ENCODE measurements at places on chromosomes 1 and 21.

GRCh38 chr1:98305362-98305761 lies 356.2 kb upstream of the SNX7 start:
- no peak overlapping the region for H3K27ac ChIP-seq
- DNase-seq = no peak
- no peak overlapping the region for H3K4me3 ChIP-seq
- no peaks in the 10 kb centered on the region for H3K4me1 ChIP-seq
- H3K36me3 ChIP-seq = no peaks in the 10 kb centered on the region

DNA sequence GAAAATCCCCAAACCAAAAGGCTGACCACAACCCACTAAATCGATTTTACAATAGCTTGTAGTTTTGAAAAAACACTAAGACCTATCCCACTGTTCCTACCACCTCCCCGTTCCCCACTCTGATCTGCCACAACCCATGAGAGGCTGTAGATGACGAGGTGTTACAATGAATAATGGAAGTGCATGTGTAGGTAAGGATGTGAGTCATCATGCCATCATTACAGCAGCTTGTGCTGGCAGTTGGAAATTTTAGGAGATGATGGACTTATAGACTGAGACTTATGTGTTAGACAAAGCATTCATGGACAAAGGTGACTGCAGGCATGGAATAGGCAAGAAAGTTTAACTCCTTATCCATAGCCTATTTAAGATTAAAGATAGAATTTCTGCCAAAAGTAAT lies 184.7 kb upstream of the CACYBP start:
- H3K27me3 ChIP-seq = no peaks in the 10 kb centered on the region
- H3K27ac ChIP-seq = peak overlapping the region; percentile 88
- peaks cover 42% of the 10 kb centered on the region for H3K36me3 ChIP-seq
- no peak for DNase-seq
- H3K4me1 ChIP-seq = peaks cover 23% of the 10 kb centered on the region

- no peaks in the 10 kb centered on the region for H3K4me1 ChIP-seq
- H3K36me3 ChIP-seq = no peaks in the 10 kb centered on the region
- no peak for DNase-seq
- peaks cover 7% of the 10 kb centered on the region for H3K27me3 ChIP-seq
- H3K27ac ChIP-seq = no peak overlapping the region
Measured at GRCh38 chr1:55869065-55869464, 653.9 kb upstream of the USP24 start.

DNA sequence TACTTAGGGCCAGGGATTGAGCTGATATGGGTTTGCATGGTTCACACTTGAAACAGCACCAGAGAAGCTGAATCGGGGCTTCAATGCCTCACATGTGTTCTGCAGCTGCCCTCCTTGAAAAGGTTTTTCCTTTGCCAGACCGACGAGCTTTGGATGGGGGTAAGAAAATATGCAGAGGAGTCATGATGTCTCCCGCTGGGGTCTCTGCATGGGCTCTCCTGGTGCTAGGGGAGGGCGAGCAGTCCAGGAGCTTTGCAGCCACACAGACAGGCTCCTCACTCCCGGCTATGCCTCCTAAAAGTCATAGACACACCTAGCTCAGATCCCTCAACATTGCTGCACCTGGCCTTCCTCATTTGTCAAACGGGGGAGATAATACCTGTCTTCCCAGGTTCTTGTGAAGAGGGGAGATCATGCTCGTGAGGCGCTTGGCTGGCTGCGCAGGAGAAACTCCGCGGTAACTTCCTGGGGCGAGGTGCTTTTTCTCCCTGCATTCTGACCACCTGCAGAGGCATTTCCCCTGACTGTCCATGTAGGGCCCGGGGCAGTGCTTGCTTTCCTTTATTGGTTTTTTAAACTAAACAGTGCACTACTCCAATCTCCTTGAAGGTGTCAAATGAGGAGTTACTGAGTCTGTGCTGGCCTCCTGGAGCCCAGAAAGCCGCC lies 112.4 kb downstream of the PLXNA2 start:
- H3K4me1 ChIP-seq = peaks cover 8% of the 10 kb centered on the region
- H3K27me3 ChIP-seq = peaks cover 12% of the 10 kb centered on the region
- no peak for DNase-seq
- no peaks in the 10 kb centered on the region for H3K36me3 ChIP-seq

DNA sequence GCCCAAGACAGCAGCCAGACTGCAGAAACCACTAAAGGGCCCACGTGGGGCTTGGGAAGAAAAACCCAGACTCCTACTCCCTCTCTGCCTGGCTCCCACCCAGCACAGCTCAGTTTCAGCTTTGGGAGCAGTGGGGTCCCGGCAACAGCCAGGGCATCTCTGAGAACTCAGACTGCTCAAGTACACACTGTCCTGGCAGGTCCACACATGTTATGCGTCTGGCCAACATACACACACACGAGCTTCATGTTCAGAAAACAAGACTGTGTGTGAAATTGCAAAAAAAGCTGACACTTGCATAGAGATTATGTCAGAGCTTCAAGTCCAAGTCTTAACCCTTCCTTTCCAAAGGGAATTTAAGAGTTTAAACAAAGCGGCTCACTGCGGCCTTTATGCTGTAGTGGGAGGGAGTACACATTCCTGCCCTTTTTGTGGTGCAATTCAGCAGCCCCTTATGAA lies 136.6 kb upstream of the CD34 start:
- H3K27me3 ChIP-seq = no peaks in the 10 kb centered on the region
- no peak overlapping the region for H3K4me3 ChIP-seq
- DNase-seq = no peak
- H3K4me1 ChIP-seq = peaks cover 4% of the 10 kb centered on the region

DNA sequence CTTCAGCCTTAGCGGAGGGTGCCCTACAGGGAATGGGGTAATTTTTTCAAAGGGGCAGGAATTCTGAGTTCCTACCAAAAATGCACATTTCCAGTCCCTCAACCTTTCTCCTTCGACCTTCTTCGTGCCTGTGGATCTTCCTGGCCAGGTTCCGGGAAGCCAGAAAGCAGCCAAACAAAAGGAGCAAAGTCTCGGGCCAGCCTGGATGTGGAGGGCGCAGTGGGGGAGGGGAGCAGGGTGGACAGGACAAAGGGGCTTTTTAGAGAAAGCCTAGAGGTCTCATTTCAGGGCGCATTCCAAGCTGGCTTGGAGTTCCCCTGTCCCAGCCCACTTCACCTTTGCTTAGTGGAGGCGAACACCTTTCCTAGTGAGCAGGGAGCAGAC lies 2.9 kb upstream of the INAVA start:
- no peak for DNase-seq
- peak overlapping the region; percentile 10 for H3K4me3 ChIP-seq
- peaks cover 65% of the 10 kb centered on the region for H3K27me3 ChIP-seq

DNA sequence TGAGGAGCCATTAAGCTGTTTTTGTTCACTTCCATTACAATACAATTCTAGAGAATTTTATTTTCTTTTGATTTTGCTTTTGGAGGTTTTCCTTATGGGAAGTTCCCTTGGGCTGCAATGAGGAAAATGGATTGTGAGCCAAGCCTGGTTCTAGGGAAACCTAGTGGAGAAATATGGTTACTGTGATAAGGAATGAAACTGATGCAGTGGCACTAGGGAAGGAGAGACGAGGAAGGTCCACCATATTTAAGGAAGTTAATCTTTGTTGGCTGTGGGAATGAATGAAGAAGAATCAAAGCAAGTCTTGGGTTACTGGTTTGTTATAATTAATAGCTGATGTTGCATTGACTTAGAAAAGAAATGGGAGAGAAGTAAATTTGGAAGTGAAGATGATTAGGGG lies 28.4 kb downstream of the CHML start:
- H3K4me1 ChIP-seq = peaks cover 48% of the 10 kb centered on the region
- no peak for DNase-seq
- peaks cover 16% of the 10 kb centered on the region for H3K36me3 ChIP-seq

- H3K4me3 ChIP-seq = no peak overlapping the region
- no peak for DNase-seq
- peaks cover 6% of the 10 kb centered on the region for H3K27me3 ChIP-seq
- H3K36me3 ChIP-seq = peaks cover 16% of the 10 kb centered on the region
- peaks cover 12% of the 10 kb centered on the region for H3K4me1 ChIP-seq
- no peak overlapping the region for H3K27ac ChIP-seq
Measured at GRCh38 chr1:43233631-43234030, 36.2 kb upstream of the TMEM125 start.

DNA sequence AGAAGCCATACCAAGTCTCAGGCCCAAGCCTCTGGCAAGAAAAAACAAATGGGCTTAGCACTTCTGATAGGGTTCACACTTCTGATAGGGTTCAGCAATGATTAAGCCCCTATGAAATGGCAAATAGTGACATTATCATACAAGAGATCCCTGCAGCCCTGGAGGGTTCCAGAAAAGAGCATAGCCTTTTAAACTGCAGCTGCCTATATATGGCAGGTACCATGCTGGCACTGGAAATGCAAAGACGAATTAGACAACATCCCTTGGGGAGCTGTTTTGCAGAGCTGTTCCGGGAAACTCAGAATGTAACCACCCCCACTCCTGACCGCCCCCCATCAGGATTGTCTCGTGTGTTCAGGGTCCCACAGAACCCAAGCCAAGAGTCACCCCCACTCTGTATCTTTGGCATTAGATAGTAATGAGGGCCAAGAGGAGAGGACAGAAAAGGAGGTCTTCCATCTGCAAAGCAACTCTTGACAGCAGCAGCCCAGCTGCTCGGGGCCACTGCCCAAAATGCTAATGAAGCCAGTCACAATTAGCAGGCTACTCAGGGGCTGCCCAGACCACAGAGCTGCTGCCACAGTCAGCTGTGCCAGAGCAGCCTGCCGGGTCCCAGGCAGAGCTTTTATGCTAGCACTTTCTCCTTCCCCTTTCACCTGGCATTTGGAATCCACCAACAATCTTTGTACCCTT lies 50.9 kb downstream of the ITPKB start:
- DNase-seq = peak; percentile 68
- peaks cover 100% of the 10 kb centered on the region for H3K4me1 ChIP-seq
- H3K36me3 ChIP-seq = peaks cover 49% of the 10 kb centered on the region
- H3K27ac ChIP-seq = peak overlapping the region; percentile 96
- H3K27me3 ChIP-seq = no peaks in the 10 kb centered on the region

- DNase-seq = no peak
- no peaks in the 10 kb centered on the region for H3K27me3 ChIP-seq
- H3K4me3 ChIP-seq = no peak overlapping the region
- peaks cover 4% of the 10 kb centered on the region for H3K4me1 ChIP-seq
Measured at GRCh38 chr1:226411619-226412018, 3.7 kb upstream of the PARP1 start.

- H3K27me3 ChIP-seq = no peaks in the 10 kb centered on the region
- DNase-seq = no peak
- no peak overlapping the region for H3K4me3 ChIP-seq
- peak overlapping the region; percentile 43 for H3K27ac ChIP-seq
Measured at GRCh38 chr1:56404561-56405030, 174.8 kb downstream of the PLPP3 start.

GRCh38 chr1:54159733-54160316 lies 7.0 kb upstream of the CDCP2 start:
- no peak overlapping the region for H3K27ac ChIP-seq
- H3K4me1 ChIP-seq = no peaks in the 10 kb centered on the region
- no peak overlapping the region for H3K4me3 ChIP-seq
- no peak for DNase-seq

DNA sequence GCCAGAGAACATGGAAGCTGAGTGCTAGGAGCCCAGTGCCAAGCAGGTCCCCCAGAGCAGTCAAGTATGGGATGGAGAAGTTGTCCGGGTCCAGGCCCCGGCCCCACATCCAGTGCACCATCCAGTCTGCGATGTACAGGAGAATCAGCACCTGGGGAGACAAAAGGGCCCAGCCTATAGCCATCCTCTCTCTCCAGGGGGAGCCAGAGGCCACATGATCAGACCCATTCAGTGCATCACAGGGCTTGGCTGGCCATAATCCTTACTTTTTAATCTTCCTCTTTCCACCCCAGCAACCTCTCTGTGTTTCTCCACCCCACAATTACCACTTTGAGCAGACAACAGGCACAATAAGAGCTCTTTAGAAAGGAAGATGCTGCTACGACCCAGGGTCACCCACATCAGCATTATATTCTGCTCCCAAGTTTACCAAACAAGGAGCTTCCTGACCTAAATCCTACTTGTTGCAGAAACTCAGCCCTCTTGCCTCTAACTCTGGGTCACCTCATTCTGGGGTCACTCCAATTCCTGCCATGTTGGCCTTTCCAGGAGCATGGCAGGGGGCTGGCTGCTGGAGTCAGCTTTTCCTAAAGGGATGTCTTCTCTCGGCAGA lies 16.4 kb upstream of the RAB29 start:
- no peak overlapping the region for H3K4me3 ChIP-seq
- H3K36me3 ChIP-seq = peaks cover 41% of the 10 kb centered on the region
- peaks cover 41% of the 10 kb centered on the region for H3K4me1 ChIP-seq
- peak; percentile 44 for DNase-seq

GRCh38 chr21:43701936-43702784 lies 16.8 kb upstream of the PDXK start:
- H3K36me3 ChIP-seq = peaks cover 10% of the 10 kb centered on the region
- H3K4me3 ChIP-seq = peak overlapping the region; percentile 73
- H3K27ac ChIP-seq = no peak overlapping the region
- peaks cover 12% of the 10 kb centered on the region for H3K27me3 ChIP-seq
- peaks cover 17% of the 10 kb centered on the region for H3K4me1 ChIP-seq

DNA sequence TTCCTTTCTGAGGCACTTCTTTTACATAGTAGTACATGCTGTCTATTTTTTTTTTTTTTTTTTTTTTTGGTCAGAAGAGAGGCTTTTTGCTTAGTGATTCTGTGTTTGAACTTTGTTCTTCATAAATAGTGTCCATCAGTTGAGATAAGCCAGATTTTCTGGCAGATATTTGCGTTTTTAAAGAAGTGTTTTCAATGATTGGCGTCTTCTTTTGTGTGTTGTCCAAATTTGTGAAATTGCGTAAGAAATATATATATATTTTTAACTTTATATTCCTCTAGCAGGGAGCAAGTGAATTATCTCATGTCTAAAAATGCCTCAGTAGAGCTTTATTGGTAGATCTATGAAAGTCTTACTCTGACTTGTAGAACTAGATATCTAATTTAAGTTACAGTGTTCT lies 28.3 kb downstream of the NEK7 start:
- H3K4me3 ChIP-seq = no peak overlapping the region
- H3K36me3 ChIP-seq = peaks cover 8% of the 10 kb centered on the region
- H3K4me1 ChIP-seq = peaks cover 51% of the 10 kb centered on the region
- no peak overlapping the region for H3K27ac ChIP-seq
- H3K27me3 ChIP-seq = no peaks in the 10 kb centered on the region
- no peak for DNase-seq

DNA sequence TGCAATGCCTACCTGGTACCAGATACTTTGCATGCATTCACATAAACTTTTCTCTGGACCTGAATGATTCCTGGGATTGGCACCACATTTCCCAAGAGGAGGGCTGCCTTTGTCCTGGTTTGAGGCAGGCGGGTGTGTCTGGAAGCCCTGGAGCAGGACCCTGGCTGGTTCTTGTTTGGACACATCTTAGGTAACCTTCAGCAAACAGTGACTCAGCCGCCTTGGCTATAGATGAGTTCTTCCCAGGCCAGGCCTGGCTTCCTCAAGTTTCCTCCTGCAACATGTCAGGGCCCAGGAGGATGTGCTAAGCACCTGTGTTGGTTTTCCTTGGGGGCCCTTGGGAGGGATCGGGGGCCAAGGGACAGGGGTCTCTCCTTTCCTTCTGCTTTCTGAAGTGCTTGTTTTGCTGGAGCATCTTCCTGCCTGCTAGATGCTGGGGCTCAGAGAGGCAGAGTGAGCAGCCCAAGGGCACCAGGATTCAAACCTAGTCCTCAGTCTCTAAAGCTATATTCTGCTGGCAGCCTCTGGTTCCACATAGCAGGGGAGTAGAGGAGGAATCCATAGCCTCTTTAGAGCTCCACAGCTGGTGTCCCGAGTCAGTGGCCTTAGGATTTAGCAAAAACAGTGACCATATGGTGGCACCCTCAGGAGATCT lies 38.2 kb downstream of the PAX7 start:
- no peaks in the 10 kb centered on the region for H3K4me1 ChIP-seq
- DNase-seq = no peak
- H3K27me3 ChIP-seq = peaks cover 29% of the 10 kb centered on the region
- H3K36me3 ChIP-seq = no peaks in the 10 kb centered on the region
- H3K27ac ChIP-seq = no peak overlapping the region
- H3K4me3 ChIP-seq = no peak overlapping the region

- peaks cover 2% of the 10 kb centered on the region for H3K4me1 ChIP-seq
- no peaks in the 10 kb centered on the region for H3K36me3 ChIP-seq
- DNase-seq = no peak
- H3K4me3 ChIP-seq = no peak overlapping the region
Measured at GRCh38 chr21:31548688-31549087, 110.8 kb upstream of the SOD1 start.
